ENCODE measurements at places on chromosomes 7 and 10.

- no peak for DNase-seq
These were observed 811.4 kb downstream of the REEP3 start for GRCh38 chr10:64332551-64332950.

DNA sequence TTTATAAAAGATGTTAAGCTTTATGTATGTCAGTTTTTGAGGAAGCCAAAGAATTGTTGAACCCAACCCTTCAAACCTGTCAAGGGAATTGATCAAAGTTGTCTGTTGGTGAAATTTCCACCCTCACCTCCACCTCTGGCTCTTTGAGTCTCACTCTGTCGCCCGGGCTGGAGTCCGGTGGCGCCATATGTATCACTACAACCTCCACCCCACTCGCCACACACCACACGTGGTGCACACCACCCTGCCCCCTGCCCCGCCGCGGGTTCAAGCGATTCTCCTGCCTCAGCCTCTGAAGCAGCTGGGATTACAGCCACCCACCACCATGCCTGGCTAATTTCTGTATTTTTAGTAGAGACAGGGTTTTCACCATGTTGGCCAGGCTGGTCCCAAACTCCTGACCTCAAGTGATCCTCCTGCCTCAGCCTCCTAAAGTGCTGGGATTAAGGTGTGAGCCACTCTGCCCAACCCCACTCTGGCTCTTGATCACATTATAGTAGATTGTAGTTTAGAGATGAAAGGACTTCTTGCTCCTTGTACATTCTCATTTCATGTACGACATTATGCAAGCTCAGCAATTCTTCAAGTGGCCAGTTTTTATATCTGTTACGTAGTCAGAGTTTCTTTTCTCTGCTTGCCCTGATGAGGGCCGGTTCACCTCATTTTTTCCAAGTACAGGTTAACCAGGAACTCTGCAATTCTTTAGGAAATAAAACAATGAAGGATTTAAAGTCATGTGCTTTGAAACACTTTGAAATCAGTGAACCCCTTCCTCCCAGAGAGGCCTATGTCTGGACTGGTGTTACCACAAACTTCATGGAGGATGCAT is 7.0 kb downstream of the BAMBI start:
- DNase-seq: no peak

DNA sequence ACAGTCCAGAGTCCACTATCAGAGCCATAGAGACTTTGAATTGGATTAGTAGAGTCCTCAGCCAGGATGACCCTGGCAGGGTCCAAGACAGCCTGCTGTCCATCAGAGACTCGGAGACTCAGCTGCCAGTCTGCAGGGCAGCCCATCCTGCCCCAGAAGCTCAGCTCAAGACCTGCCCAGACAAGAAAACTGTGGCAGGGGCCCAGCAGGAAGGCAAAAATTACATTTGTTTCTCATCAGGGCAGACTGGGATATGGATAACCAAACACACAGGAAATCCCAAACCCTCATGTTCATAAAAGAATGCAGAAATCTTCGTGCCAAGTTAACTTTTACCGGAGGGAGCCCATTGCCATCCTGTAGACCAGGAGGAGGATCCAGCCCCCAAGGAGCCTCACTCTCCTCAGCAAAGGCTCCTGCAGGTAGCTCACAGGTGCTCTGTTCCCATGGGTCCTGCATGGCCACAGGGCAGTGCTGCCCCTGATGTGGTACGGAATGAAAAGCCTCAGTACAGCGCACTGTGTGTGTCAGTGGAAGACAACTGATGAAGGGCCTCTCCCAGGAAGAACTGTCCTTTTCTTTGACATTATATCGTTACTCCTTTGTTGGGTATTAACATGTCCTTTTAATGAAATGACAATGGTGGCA is 222.2 kb downstream of the KCNMA1 start:
- DNase-seq: no peak

DNA sequence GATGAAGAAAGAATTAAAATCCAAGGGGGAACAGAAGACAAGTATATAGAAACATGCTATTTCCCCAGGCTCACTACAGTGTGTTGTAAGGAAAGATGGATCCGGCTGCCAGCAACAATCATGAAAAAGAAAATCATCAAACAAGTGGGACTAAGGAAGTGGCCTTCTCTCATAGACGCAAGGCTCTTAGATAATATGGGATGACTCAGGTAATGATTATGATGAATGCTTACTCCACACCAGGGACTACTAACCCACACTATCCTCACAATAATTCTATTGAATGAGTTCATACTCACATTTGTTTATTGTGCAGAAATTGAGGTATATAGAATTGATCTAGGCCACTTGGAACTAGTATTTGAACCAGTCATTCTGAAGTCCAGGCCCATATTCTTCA is 111.2 kb upstream of the BET1 start:
- no peak for DNase-seq

- DNase-seq: no peak
These were observed 117.5 kb downstream of the TRIL start for GRCh38 chr7:28840592-28840995.

DNA sequence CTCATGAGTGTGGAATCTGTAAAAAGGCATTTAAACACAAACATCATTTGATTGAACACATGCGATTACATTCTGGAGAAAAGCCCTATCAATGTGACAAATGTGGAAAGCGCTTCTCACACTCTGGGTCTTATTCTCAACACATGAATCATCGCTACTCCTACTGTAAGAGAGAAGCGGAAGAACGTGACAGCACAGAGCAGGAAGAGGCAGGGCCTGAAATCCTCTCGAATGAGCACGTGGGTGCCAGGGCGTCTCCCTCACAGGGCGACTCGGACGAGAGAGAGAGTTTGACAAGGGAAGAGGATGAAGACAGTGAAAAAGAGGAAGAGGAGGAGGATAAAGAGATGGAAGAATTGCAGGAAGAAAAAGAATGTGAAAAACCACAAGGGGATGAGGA is 207.7 kb downstream of the ZEB1 start:
- DNase-seq: no peak

- DNase-seq: no peak
These were observed 18.0 kb downstream of the CAMK2B start for GRCh38 chr7:44307301-44307900.

- no peak for DNase-seq
These were observed 556.1 kb downstream of the KCNMA1 start for GRCh38 chr10:77081481-77081891.

GRCh38 chr10:93482145-93482834 is at the start of gene MYOF:
TSS of gene MYOF (minus strand) at chr10:93482334. CDS start at chr10:93482194, 140 bp downstream.
- no peak for DNase-seq

- no peak for DNase-seq
These were observed 904 bp downstream of the R3HCC1L start for GRCh38 chr10:98135222-98135899.

DNA sequence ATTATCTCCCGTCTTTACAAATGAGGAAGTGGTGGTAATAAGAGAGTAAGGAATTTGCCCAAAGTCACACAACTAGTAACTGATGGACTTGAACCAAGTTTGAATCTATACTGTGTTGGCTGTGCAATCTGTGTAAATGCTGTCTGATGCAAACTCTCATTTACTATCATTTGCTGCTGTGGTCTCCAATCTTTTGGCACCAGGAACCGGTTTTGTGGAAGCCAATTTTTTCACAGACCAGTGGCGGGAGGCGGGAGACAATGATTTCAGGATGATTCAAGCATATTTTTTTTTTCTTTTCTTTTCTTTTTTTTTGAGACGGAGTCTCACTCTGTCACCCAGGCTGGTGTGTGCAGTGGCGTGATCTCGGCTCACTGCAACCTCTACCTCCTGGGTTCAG is 450.0 kb upstream of the FZD8 start:
- no peak for DNase-seq

DNA sequence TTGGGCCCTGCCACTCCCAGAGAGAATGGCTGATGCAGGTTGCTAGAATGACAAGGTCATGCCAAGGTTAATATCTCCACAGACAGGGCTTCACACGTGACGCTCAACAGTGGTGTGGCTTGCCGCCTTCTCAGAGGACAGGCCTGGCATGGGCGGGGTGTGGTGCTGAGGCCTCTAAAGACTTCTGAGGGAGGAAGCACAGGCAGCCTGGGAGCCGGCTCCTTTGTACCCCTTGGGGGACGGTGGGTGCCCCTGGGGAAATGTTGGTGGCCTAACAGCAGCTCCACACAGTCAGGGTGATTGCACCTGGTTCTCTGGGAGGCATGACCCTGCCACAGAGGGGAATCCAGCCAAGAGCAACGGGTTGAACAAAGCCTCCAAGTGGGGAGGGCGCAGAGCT is 115.1 kb downstream of the PKD1L1 start:
- DNase-seq: no peak

DNA sequence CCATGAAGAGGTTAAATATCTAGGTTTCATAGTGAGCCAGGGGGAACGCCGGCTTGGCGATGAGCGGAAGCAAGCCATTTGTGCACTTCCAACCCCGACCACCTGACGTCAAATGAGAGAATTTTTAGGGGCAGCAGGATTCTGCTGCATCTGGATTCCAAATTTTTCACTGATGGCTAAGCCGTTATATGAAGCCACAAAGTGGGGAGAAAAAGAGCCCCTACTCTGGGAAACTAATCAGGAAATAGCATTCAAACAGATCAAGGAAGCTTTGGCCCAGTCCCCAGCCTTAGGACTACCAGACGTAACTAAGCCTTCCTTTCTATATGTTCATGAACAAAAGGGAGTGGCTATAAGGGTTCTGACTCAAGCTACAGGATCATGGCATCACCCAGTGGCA is 12.9 kb upstream of the ADCK2 start:
- DNase-seq: no peak

GRCh38 chr7:139300390-139300789 is 40.7 kb upstream of the FMC1 start:
- DNase-seq: no peak

GRCh38 chr10:33234831-33235237 is 99.6 kb downstream of the NRP1 start:
- DNase-seq: no peak

- no peak for DNase-seq
These were observed 200.8 kb downstream of the CACNB2 start for GRCh38 chr10:18341055-18341454.

- no peak for DNase-seq
These were observed 3.8 kb upstream of the STMP1 start for GRCh38 chr7:135658564-135658963.

GRCh38 chr10:65430979-65431378 is 1494.9 kb upstream of the LRRTM3 start:
- no peak for DNase-seq

GRCh38 chr7:14195871-14196270 is 206.4 kb upstream of the ETV1 start:
- DNase-seq: no peak

Data from cortex of kidney (tissue), 1 donor.